ENCODE measurements at places on chromosomes 4 and X.

- no peak for DNase-seq
Observed at GRCh38 chr4:108051343-108051742, 61.7 kb downstream of the HADH start.

GRCh38 chr4:47383829-47384427, 79.6 kb downstream of the COMMD8 start:
- DNase-seq, result peak; percentile 18

DNA sequence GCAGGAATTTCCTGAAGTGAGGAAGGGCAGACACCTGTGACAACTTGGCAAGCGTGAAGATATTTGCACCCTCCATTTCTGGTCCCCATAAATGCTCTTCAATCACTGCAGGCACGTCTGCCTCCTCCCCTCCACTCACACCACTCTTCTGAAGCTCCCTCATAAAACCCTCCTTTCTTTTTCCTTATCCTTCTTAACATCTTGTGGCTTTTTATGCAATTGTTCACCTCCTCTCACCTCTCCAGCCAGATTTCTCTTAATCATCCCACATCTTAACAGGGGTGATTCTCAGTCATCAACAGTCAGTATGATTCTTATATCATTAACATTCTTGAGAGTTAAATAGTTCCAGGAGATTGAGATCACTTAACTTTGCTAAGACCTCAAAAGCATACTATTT, 277.4 kb downstream of the SPRY1 start:
- DNase-seq, result no peak

GRCh38 chrX:134982748-134983147, 8.0 kb upstream of the SMIM10 start:
- DNase-seq, result no peak

- DNase-seq, result no peak
Observed at GRCh38 chrX:140509468-140510305, 4.8 kb upstream of the SOX3 start.

- DNase-seq, result no peak
Observed at GRCh38 chr4:40601641-40602040, 28.0 kb downstream of the RBM47 start.

Data from NCI-H1436 (cell line).